Stimulated activated CD8-positive, alpha-beta memory T cell treated with anti-CD3 and anti-CD28 coated beads, Interleukin-15, amount 100 ng/mL, for 24 hours (primary cell): ENCODE measurements at places on chromosomes 16 and 17.

GRCh38 chr16:65689726-65690125, 567.9 kb upstream of the CDH11 start:
- no peak for DNase-seq

DNA sequence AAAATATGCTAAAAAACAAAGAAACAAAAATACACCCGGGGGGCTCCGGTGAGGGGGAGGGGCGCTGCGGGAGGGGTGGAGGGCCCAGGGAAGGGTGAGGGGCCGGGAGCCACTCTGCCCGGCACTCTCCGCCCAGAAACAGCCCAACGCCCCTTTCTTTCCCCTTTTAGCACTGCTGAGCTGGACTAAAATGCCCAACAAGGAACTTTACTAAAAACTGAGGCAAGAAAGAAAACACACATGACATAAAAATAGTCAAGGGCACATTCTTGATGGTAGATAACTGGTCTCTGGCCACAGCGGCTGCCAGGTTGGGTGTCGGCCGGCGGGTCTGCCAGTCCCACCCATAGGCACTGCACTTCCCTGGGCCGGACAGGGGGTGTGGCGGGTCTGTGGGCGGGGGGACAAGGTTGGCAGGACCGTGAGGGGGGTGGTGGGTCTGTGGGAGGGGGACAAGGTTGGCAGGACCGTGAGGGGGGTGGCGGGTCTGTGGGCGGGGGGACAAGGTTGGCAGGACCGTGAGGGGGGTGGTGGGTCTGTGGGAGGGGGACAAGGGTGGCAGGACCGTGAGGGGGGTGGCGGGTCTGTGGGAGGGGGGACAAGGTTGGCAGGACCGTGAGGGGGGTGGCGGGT, 20.9 kb downstream of the METRNL start:
- no peak for DNase-seq

DNA sequence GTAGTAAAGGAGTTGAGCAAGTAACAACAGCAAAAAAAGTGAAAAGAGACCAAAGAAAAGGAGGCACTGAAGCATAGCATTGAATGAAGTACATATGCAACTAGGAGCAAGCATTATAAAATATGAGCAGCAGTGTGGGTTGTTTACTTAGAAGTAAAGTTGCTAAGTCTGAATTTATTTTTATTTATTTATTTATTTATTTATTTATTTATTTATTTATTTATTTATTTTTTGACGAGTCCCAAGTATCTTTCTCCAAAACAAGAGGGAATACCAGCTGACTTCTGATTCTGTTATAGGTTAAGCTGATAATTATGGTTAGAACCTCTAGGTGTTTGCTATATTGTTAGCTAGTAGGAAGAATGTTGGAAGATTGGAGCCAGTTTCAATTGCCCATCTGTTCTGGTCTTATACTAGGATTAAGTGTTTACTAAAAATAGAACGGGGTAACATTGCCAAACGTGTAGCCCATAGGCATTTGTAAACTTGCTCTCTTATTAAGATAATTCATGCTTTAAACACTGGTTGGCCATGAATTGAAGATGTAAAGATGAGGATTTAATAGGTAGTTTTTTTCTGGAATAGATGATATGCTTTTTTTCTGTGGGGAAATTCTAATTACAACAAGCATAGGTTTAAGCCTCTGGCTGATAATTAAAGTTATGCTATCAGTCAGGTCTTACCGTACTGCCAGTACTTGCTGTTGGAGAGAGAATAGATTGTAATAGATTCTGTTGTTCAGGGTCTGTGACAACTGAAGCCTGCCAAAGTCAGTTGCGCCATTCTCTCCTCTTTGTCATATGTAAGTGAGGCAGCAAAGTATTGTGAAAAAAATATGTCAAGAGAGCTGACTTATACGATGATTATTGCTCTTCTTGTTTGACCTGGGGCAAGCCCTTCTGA, 66.7 kb downstream of the PPM1E start:
- DNase-seq = no peak

DNA sequence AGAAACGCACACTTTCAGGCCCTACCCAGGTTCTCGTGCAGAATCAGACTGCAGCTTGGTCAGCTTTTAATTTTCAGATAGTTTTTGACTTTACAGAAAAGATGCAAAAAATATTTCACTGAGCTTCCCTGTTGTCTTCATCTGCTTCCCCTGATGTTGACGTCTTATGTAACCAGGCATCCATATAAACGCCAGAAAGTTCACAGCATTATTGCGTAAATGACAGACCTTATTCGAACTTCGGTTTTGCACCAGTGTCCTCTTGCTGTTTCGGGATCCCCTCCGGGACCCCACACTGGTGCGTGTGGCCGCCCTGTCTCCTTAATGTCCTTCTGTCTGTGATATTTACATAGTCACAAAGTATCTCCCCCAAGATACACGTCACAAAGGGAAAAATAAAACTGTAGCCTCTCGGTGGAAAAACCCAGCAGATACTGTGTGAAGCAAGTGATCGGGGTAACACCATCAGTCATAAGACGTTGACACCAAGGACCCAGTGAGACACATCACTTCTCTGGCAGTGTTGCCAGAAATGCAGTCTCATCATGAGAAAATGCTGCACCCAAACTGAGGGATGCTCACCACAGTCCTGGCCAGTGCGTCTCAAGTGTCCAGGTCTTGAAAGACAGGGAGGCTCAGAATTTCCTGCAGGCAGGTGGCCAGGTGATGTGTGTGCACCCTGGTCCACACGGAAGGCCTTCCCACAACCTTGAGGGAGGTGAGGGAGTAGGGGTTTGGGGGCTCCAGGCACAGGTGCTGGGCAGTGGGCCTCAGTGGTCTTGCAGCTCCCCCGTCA, 4.3 kb downstream of the BANP start:
- no peak for DNase-seq

DNA sequence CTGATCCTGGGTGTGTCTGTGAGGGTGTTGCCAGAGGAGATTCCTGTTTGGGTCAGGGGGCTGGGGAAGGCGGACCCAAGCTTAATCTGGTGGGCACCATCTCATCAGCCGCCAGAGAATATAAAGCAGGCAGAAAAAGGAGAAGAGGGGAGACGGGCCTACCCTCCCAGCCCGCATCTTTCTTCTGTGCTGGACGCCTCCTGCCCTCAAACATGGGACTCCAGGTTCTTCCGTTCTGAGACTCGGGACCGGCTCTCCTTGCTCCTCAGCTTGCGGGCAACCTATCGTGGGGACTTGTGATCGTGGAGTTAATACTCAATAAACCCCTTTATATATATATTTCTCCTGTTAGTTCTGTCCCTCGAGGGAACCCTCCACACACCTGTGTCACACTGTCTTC, 64.5 kb downstream of the LMF1 start:
- no peak for DNase-seq

- no peak for DNase-seq
Measured at GRCh38 chr17:76727745-76728456, 1.3 kb downstream of the METTL23 start.

GRCh38 chr17:73157521-73157890, 7.3 kb upstream of the SSTR2 start:
- no peak for DNase-seq

- no peak for DNase-seq
Measured at GRCh38 chr16:50600582-50601283, 52.5 kb downstream of the NKD1 start.

- DNase-seq = no peak
Measured at GRCh38 chr16:23244122-23244521, 58.0 kb upstream of the SCNN1B start.

- no peak for DNase-seq
Measured at GRCh38 chr17:49574323-49574781, 1.3 kb upstream of the NXPH3 start.

- DNase-seq = no peak
Measured at GRCh38 chr17:33201283-33201682, 91.8 kb downstream of the ASIC2 start.

- no peak for DNase-seq
Measured at GRCh38 chr17:80292521-80292971, 31.9 kb downstream of the RNF213 start.

DNA sequence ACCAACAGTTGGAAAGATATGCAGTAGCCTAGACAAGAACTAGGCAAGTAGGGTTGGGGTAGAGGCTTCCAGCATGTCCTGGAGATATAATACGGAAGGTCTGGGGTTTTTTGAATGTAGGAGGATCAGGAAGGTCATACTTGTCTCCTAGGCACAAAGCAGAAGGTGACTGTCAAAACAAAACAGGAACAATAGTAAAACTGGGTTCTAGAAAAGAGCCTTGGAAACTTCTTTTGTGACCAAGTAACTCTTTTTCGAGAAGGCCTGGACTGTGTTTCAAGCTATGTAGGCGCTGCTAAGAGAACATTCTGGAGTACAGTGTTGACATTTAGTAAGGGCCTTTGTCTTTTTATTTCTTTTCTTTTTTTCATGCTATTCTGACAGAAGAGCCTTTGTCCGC, 26.9 kb upstream of the TENT4B start:
- no peak for DNase-seq

DNA sequence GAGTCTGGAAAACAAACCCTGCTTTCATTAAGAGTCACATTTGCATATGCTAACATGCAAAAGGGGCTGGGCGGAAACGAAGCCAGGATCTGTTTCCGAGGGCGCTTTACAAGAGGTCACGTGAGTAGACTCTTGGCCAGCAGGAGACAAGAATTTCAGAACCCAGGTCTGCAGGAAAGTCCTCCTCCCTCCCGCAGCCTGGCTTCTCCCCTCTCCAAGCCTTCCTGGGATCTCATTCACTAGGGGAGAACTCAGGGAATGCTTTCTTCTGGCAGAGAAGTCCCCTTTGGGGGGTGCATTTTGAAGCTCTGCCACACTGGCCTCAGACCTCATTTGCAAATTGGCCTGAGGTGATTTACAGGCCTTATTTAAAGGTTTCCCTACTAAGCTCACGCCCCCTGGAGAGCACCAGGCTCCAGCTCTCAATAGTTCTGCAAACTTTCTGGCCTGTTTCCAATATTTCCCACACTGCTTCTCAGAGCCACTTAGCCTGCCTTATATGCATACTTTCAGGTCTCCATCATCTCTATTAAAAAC, 57.2 kb upstream of the CACNG5 start:
- no peak for DNase-seq

GRCh38 chr17:76265624-76266243, 586 bp downstream of the UBALD2 start:
- no peak for DNase-seq

DNA sequence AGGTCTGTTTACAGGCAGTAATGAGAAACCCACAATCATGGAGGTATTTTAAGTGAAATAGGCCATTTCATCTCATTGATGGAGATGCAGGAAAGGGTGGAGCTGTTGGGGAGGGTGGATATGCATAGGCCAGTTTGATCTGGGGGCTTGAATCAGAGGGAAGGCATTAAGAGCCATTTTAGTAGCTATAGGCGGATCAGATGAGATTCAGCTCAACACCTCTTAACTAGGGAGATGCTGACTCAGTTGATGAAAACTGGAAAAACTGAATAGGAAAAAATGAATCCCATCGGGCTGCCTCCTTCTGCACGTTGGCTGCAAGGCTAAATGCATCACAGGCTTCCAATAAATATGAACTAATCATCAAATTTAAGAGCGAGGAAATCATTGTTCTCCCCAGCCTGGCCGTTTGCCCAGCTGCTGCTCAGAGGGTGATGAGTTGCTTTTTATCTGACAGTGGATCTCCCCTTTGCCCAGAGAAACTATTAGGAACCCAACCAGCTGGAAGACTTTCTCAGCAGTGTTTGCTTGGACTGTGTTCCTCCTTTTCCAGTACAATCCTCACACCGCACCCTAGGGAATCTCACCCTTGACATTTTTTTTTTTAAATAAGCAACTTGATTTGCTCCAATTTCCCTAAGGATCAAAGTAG, 149.6 kb downstream of the SOX9 start:
- no peak for DNase-seq

DNA sequence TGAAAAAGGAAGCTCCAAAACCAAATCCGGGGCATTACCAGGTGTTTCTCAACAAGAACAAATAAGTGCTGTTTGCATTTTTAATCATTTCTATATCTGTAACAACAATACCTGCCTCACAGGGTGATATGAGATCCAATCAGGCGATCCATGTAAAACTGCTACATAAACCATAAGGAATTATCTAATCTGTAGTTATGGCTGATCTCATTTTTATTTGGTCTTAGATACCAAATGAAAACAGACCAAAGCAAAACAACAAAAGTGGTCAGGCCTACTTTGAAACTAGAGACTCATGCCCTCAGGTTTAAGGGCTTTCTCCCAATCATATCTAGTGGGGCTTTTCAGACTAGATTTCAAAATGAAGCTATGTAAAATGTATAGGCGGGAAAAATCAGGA, 28.3 kb downstream of the XPO6 start:
- no peak for DNase-seq

- DNase-seq = no peak
Measured at GRCh38 chr16:22787466-22788192, 26.3 kb upstream of the HS3ST2 start.

- no peak for DNase-seq
Measured at GRCh38 chr17:14121952-14122351, 52.6 kb downstream of the COX10 start.

- no peak for DNase-seq
Measured at GRCh38 chr17:81802048-81802758, 1.7 kb upstream of the GCGR start.

DNA sequence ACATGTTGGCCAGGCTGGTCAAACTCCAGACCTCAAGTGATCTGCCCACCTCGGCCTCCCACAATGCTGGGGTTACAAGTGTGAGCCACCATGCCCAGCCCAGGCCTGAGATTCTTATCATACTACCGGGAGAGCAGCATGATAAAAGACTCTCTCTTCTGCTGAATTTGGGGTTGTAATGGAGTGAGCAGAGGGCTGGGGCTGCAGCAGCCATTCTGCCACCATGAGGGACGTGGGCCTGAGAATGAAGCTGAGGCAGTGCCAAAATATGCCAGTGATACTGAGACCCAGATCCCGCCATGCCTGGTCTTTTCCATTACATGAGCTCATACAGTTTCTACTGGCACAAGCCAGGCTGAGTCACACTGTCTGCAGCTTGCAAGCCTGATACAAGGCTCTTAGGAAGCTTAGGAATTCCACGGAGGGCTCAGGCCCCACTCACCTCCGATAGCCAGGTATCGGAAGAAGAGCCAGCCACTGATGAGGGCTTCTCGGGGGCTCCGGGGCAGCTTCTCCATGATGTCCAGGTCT, 19.6 kb upstream of the P2RX1 start:
- no peak for DNase-seq

DNA sequence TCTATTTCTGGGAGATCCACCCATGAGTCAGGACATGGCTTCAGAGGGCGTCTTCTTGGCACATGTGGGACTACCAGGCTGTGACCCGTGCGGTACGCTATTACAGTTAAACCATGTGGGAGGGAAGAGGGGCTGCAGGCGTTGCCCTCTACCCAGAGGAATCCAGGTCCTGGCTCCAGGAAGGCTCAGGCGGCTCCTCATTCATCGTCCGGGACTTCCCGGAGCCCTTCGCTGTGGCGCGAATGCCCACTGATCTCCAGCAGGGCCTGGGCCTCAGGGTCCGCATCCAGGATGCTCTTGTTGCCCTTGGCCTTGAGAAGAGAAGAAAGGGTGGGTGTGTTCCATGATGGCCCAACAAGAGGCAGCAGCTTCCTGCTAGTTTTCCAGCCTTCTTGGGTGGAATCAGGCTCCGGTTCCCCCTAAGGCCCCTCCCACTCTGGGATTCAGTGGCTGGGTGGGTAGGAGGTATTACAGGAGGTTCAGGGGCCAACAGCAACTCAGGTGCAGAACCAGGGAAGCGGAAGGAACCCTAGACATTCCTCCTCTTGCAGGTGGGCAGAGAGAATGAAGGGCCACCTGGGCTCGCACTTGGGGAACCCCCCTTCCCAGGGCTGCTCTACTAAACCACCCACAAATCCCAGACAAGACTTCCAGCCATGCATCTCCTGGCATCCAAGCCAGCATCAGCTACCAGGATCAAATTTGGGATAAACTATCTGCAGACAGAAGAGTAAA, 24.6 kb downstream of the MEAK7 start:
- DNase-seq = no peak
